T-cell (primary cell): ENCODE measurements at places on chromosomes 12 and 14.
A peak's percentile ranks its signal among the peaks of the same experiment; 100 is the strongest.

GRCh38 chr12:107618106-107618505 lies 67.5 kb upstream of the PWP1 start:
- DNase-seq, result no peak

DNA sequence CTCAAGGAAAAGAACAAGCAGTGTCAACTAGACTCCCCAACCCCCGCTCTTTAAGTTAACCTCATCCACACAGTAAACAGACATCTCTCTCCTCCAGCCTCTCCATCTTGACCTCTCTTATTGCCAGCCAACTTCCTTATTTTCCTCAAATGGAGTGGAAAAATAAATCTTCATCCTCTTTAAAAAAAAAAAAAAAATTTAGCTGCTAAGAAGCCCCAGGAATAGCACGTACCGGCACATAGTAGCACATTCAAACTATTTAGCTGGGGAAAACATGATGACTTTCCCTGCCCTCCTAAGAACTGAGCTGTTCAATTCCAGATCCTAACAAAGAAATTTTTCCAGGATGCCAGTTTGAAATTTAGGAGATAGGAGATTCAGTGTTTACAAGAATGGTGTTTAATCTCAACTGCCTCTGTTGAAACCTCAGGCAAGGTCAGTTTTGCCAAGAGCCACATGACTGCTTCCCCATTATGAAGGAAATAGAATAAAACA lies 90.8 kb downstream of the EPS8 start:
- DNase-seq, result no peak

DNA sequence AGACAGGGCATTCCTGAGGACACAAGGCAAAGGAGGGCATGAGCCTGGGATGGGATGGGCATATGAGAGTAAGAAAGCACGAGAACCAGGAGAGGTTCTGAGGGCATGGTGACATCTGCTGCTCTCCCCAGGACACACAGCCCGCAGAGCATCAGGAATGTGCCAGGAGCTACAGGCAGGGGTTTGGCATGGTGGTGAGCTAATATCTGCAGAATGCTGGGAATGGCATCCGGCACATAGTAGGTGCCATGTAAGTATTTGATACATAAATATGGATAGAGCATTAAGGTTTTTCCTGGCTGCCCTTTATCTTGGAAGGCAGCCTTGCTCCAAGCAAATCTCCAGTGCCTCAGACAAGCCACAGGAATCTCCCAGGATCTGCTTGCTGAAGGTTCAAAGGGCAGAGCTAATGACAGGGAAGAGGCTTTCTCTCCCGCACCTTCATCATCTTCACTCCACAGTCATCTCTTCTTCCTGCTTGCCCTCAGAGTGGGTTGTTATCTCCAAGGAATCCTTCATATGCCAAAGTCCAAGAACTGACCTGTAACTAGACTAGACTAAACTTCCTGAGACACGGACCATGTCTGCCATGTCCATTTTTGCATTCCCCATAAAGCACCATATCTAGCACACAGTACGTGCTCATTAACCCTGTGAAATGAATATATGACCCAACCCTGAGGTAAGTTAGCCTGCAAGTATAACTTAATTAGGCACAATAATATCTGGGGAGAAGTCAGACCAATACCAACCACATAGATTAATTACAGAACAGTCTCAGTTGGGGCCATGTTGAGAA lies 62.0 kb upstream of the SCN8A start:
- DNase-seq, result no peak

GRCh38 chr12:116135209-116135930 lies 142.1 kb downstream of the MED13L start:
- no peak for DNase-seq

DNA sequence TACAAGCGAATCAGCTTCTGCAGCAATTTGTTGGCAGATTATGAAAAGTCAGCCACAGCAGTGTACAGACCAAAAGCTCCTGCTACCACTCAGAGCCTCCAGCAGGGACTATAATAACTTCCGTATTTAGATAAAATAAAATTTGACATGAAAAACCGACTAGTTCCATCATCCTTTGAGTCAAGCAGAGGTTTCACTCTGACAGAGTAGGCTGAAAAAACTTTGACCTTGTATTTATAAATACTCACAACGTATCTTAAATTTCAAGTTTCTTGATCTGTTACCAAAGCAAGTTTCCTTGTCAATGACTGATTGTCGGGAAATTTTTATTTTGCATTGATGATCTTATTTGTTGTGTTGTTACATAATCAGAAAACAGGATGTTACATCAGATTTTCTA lies 283.4 kb downstream of the DAD1 start:
- DNase-seq, result no peak

GRCh38 chr12:88775742-88776151 lies 195.5 kb upstream of the KITLG start:
- DNase-seq, result no peak

- DNase-seq, result no peak
These were observed 63.8 kb downstream of the MOK start for GRCh38 chr14:102241147-102241546.

DNA sequence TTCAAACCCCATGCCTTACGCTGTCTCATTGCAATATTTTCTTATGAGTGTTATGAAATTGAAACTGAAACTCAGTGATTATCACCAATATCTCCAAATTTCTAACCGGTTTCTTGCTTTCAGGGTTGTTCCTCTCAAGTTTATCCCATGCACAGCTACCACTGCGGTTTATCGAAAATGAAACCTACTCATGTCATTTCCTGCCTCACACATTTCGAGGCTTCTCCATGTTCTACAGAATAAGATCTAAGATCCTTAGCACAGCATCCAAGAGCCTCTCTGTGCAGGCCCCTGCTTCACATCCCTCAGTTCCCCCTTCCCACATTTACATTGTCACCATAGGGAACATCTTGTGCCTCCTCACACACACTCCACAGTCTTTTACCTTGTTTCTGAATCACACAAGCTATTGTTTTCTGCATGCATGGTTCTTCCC lies 45.5 kb upstream of the FAR2 start:
- DNase-seq, result peak; percentile 24

GRCh38 chr14:103581954-103582703 lies 19.4 kb downstream of the COA8 start:
- DNase-seq, result no peak
